Activated CD8-positive, alpha-beta memory T cell treated with anti-CD3 and anti-CD28 coated beads, Interleukin-2, amount 10 ng/mL, durations not matched to agents 7 days and 5 days (primary cell): ENCODE measurements at places on chromosomes 3 and 15.

GRCh38 chr3:177257006-177257405 lies 59.7 kb upstream of the TBL1XR1 start:
- peaks cover 1% of the 10 kb centered on the region for H3K36me3 ChIP-seq
- no peak overlapping the region for H3K4me3 ChIP-seq
- H3K27me3 ChIP-seq: no peaks in the 10 kb centered on the region
- no peak overlapping the region for H3K27ac ChIP-seq
- no peaks in the 10 kb centered on the region for H3K4me1 ChIP-seq
- DNase-seq: no peak

GRCh38 chr3:5071061-5071460 lies 51.0 kb upstream of the ARL8B start:
- no peaks in the 10 kb centered on the region for H3K36me3 ChIP-seq
- H3K4me3 ChIP-seq: no peak overlapping the region
- H3K4me1 ChIP-seq: peaks cover 7% of the 10 kb centered on the region
- DNase-seq: no peak

DNA sequence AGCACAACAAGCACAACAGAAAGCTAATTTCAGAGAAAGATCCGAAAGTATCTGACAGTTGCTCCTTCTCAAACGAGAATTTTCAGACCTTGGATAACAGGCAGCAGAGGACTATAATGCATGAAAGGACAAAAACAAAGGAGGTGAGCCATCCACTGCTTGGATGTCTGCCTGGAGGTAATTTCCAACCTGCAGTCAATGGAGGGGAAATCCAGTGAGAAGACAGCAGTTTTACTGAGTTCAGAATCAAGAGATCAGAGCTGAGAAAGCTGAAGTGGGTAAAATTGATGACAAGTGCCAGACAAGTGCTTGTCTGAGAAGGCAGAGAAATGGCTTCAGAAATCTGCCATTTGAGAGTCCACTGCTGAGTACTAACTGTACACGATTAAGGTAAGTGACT lies 22.1 kb downstream of the UBE3A start:
- H3K36me3 ChIP-seq: peaks cover 66% of the 10 kb centered on the region
- H3K27ac ChIP-seq: no peak overlapping the region
- DNase-seq: no peak
- peaks cover 11% of the 10 kb centered on the region for H3K4me1 ChIP-seq
- no peak overlapping the region for H3K4me3 ChIP-seq

GRCh38 chr3:732326-732928 lies 360.4 kb upstream of the CNTN6 start:
- H3K36me3 ChIP-seq: no peaks in the 10 kb centered on the region
- H3K4me1 ChIP-seq: no peaks in the 10 kb centered on the region
- no peak overlapping the region for H3K4me3 ChIP-seq
- DNase-seq: no peak
- no peak overlapping the region for H3K27ac ChIP-seq

DNA sequence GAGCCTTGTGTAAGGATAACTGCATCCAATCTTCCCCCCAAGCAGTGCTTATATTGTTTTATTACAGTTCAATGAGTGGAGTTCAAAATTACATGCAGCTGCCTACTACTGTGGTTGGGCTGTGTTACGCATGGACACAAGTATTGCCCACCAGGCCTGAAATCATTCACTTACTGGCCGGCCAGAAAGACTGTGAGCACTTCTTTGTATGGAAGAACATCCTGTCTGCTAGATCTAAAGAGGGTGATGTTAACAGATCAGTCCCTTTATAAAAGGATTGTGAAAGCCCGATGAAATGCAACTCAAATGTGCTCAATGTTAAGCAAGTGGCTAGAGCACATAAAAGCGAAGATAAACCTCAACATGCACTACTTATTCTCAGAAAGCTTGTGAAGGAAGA lies 132.5 kb downstream of the FOXP1 start:
- H3K27ac ChIP-seq: no peak overlapping the region
- no peaks in the 10 kb centered on the region for H3K27me3 ChIP-seq
- DNase-seq: no peak
- peaks cover 77% of the 10 kb centered on the region for H3K4me1 ChIP-seq
- peaks cover 5% of the 10 kb centered on the region for H3K36me3 ChIP-seq
